ENCODE measurements at places on chromosomes 7 and 10. TPM values are rescaled to one million over a fixed set of nuclear protein-coding genes. Genes with fewer than 3 reads are reported as not detected.

Gene OR2A1
- total RNA-seq = not detected

Gene MET
- total RNA-seq = 0.16 TPM

Gene TMEM236
- total RNA-seq = 0.16 TPM

Gene R3HCC1L
- total RNA-seq = 17.9 TPM

Gene ZNF485
- 2.8 TPM for total RNA-seq

Gene CALHM2
- total RNA-seq = 26.6 TPM

Gene NEUROD6
- total RNA-seq = not detected

Gene PNLIPRP3
- not detected for total RNA-seq

Gene RGS10
- 21.4 TPM for total RNA-seq

Gene ZCCHC24
- total RNA-seq = 4.0 TPM

Gene ZNF277
- total RNA-seq = 20.8 TPM

Gene SNX10
- total RNA-seq = 21.3 TPM

Gene GNB2
- 194 TPM for total RNA-seq

Gene FGL2
- total RNA-seq = 51.5 TPM

Gene SPDYE16
- 1.4 TPM for total RNA-seq

Gene GTF2IRD2
- 24.7 TPM for total RNA-seq

Gene MYPN
- not detected for total RNA-seq

Gene MNX1
- not detected for total RNA-seq

Gene MRC1
- total RNA-seq = 0.05 TPM

Measured in natural killer cell (primary cell).